ENCODE measurements at places on chromosomes 4 and X.
A peak's percentile ranks its signal among the peaks of the same experiment; 100 is the strongest.

DNA sequence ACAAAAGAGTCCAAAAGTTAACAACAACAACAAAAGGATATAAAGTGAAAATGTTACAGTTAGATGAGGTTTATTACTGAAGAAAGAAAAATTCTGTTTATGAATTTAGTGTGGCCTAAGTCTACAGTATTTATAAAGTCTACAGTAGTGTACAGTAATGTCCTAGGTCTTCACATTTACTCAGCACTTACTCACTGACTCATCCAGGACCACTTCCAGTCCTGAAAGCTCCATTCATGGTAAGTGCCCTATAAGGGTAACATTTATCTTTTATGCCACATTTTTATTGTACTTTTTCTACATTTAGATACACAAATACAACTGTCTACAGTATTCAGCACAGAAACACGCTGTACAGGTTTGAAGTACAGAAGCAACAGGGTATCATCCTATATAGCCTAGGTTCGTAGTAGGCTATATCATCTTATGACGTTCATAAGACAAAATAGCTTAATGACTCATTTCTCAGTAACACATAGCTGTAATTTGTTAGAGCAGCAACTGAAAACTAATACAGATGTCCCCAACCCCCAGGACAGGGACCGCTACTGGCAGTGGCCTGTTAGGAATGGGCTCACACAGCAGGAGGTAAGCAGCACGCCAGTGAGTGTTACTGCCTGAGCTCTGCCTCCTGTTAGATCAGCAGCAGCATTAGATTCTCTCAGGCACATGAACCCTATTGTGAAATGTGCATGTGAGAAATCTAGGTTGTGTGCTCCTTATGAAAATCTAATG lies 61.3 kb downstream of the CENPC start:
- peak; percentile 7 for DNase-seq

GRCh38 chr4:8072235-8072968 lies 86.2 kb downstream of the ABLIM2 start:
- DNase-seq, result no peak

GRCh38 chrX:112761242-112762207 lies 79.1 kb downstream of the AMOT start:
- DNase-seq, result no peak

DNA sequence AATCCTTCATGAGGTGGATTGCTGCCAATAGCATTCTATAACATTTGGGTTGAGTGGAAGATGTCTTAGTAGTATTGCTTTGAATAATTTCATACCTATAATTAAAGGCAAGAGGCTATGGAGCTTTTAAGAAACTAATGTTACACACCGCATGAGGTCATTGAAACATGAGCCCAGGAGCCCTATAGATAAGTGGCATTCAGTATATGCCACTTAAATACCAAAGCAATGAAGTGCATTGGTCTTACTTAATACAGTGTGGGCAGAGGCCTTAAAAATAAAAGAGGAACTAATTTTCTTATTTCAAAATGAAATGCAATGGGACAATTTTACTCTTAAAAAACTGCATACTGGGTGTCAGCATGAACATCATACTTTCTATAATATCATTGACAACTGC lies 47.5 kb downstream of the SPATA18 start:
- no peak for DNase-seq

DNA sequence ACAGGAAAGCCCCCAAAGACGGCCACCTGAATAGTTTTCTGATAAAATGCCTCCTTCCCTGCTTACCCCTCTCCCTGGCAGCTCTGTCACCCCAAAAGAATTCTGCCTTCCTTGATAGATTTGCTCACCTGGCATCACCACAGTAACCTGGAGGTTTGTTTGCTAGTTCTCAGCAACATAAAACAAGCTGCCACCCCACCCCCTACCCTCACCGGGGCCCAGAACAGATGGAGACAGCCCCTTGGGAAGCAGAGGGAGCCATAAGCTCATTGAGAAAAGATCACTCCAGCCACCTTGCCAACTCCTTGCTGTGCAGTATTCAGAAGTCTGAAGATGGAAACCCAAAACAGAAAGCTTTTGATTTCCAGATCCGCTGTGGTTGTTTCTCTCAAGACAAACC lies 108.6 kb downstream of the DHX15 start:
- DNase-seq, result no peak

GRCh38 chrX:104488811-104489210 lies 77.2 kb upstream of the IL1RAPL2 start:
- no peak for DNase-seq

DNA sequence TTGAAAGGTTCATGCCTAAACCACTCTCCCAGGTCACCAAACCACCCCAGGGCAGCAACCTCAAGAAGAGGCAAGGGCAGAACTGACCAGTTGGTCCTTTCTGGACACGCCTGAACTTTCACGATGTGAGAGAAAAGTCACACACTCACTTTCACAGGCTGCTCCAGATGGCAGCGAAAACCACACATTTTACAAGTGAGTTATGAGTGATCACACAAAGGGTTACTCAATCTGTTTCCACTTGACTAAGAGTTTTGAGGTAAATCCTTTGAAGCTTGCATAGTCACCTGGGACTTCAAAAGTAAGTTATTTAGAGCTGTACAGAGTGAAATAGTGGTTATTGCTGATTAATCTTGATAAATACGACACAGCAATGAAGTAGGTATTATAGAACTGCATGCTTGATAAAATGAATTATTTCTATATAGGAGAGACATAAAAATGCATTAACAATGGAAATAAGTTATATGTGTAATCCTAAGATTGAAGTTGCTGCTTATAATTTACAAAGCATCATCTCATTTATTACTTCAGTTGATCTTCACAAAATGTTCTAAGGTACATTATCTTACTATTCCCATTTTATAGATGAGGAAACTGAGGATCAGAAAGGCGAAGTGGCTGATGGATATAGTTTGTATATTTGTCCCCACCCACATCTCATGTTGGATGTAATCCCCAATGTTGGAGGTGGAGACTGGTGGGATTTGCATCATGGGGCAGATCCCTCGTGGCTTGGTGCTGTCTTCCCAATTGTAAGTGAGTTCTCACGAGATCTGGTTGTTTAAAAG lies 103.0 kb upstream of the KLF3 start:
- no peak for DNase-seq

- no peak for DNase-seq
Measured at GRCh38 chrX:53992589-53992988, 51.7 kb downstream of the PHF8 start.

DNA sequence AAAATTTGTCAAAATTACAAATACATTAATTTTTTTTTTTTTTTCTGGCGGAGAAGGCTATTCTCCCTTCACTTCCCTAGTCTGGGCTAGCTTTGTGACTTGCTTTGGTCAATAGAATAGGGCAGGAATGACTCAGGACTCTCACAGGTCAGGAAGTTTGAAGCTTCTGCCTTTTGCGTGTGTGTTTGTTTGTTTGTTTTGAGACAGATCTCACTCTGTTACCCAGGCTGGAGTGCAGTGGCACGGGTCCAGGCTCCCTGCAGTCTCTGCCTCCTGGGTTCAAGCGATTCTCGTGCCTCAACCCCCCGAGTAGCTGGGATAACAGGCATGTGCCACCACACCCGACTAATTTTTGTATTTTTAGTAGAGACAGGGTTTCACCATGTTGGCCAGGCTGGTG lies 55.9 kb upstream of the USP9X start:
- DNase-seq, result no peak

- DNase-seq, result peak; percentile 73
Measured at GRCh38 chr4:78119698-78120097, 62.6 kb downstream of the FRAS1 start.

DNA sequence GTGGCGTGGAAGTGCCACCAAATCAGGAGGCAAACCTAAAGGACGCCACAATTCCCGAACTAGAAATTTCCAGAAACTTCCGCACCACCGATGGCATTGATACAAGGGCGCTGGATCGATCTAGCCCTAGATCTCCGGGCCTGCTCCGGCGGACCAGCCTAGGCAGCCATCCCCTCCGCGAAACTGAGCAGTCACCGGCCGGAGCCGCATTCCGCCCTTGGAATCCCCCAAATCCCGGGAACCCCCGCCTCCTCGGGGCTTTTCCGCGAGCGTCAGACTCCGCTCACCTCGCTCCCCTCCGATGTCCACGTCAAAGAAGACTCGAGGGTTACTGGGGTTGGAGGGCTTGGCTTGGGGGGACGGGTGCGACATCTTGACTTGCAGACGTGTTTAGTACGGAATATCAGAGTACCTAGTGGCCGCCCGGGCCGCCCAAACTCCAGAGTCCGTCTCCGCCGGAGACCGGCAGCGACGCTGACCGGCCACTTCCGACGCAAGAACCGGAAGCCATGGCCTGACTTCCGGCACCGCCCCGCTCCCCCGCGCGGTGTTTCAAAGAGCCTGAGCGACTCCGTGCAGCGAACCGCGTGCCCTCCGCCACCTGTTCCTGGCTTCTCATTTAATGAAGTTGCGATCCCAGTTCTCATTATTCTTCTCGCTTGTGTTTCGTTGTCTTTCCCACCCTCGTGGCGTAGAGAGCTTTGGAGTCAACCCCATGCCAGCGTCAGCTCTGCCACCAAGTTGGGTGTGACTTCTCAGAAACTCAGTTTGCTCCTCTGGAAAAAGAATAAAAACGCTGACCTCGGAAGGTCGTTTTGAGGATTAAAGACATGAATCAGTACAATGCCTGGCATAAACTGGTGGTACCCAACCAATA lies at the start of gene PPID:
TSS of gene PPID (minus strand) at position 480 of the 877 bp plus-strand sequence. CDS start at position 372, 108 bp downstream.
- DNase-seq, result peak; percentile 92

DNA sequence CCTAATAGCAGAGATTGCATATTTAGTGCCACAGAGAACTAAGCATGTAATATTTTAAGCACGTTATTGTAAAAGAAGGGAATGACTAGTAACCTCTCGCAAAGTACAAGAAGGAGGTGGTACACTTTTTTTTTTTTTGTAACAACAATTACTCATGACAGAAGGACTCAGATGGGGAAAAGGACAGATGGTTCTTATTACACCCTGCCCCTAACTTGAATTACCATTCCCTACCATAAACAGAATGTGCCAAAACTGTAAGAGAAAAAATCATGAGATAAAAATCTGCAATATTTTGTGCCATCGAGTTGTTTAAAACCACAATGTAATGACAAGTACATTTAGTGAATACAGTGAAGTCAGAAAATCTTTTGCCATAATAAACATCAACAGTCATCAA lies 33.0 kb upstream of the RAPGEF2 start:
- DNase-seq, result peak; percentile 80

DNA sequence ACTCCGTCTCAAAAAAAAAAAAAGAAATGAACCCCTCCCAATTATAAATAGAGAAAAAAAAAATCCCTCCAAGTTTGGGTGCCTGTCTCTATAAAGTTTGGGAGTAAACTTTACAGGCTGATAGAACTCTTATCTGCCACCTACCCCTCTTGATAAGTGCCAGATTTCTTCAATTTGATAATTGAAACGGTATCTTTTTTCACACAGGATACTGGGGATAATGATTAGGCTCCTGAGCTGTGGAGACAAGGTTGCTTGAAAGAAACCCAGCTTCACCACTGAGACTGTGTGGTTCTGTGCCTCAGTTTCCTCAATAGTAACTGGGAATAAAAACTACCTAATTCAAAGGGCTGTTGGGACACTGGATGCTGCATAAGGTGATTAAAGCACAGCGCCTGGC lies 606 bp downstream of the EFHC2 start:
- DNase-seq, result no peak

- DNase-seq, result peak; percentile 16
Measured at GRCh38 chr4:152101556-152102435, 341.0 kb upstream of the GATB start.

DNA sequence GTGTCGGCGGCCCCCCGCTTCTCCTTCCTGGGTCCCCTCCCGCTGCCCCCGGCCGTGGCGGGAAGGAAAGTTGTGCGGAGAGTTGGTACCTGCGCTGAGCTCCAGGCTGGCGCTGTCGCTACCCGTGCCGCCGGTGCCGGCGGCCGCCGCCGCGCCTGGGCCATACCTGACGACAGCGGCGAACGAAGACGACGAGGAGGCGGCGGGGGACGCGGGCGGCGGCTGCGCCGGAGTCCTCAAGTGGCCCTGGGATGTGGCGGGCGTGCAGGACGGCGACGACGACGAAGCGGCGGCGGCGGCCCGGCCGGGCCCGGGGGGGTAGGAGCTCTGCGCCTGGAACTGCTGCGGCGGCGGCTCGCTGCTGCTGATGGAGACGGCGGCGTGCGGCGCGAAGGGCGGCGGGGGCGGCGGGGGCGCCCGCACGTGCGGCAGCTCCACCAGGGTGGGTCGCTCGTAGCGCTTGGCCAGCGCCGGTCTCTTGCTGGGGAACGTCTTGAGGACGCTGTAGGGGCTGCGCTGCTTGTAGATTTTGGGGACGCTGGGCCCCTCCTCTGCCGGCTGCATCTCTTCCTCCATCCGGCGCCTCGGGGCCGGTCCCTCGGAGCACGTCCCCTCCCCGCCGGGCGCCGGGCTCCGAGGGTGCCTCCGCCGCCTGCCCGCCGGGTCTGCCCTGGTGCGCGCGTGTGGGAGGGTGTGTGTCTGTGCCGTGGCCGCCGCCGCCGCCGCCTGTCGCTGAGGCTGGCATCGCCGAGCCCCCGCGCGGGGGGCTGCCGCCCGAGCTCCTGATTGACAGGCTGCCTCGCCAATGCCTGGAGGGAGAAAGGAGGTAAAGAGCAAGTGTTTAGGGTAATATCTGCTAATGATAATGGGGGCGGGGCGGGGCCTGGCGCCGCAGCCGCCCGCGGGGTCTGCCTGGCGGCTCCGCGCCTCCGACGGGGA lies 618 bp downstream of the BEND4 start:
- DNase-seq, result peak; percentile 6

GRCh38 chrX:46953597-46953996 lies 41.4 kb downstream of the JADE3 start:
- no peak for DNase-seq

- no peak for DNase-seq
Measured at GRCh38 chr4:41678951-41679350, 69.6 kb downstream of the PHOX2B start.

GRCh38 chr4:15163284-15163645 lies 161.0 kb downstream of the CPEB2 start:
- DNase-seq, result no peak

- no peak for DNase-seq
Measured at GRCh38 chr4:121233982-121234381, 69.9 kb upstream of the TNIP3 start.

DNA sequence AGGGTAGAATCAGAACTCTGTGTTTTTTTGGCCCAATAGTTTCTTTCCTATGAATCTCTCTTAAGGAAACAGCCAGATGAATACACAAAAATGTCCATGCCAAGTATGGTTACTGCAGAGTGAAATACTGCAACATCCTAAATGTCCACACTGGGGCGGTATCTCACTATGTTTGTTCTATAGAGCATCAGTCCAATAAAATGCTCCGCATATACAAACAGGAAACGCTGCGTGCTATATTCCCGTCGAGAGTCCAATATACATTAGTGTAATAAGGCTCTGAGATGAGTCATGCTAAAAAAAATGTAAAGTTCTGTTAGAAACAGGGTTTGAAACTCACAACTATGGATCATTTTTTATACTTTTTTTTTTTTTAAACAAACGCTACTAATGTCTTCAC lies 72.9 kb upstream of the ENOX2 start:
- DNase-seq, result peak; percentile 60

DNA sequence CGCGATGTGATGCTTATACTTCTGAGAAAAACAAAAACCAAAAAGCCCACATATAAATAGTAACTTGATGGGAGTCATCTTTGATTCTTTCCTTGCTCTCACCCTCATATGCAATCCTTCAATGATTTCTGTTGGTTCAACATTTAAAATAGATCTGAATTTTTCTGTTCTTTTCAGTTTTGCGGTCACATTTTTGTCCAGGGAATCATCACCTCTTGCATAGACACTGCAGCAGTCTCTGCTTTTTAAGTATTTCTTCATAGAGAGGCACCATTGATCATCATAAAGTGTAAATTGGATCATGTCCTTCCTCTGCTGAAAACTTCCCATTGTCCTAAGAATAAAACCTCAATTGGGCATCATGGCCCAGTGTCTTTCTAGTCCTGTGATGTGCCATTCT lies 81.1 kb upstream of the SLC4A4 start:
- DNase-seq, result no peak

- no peak for DNase-seq
Measured at GRCh38 chr4:81605271-81605670, 133.6 kb upstream of the RASGEF1B start.
